T-cell (primary cell): ENCODE measurements at places on chromosomes 3 and 15.
A peak's percentile ranks its signal among the peaks of the same experiment; 100 is the strongest.

GRCh38 chr3:177594096-177594495 lies 396.8 kb upstream of the TBL1XR1 start:
- DNase-seq: no peak

DNA sequence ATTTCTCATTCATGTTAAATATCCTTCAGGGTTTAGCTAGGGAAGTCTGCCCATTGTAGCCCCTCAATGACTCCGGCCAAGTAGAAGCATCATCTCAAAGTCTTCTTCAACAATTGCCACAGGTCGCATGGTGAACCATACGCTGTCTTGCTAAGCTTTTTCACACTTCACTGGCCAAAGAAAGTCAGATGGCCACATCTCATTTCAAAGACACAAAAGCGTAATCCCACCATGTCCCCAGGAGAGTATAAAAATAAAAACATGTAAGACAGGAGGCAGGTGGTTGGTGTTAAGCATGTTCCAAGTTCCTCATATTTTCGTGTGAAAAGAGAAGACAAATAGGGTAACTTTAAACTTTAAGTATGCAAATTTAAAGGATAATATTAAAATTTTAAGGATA lies 147.4 kb downstream of the ERC2 start:
- DNase-seq: no peak

DNA sequence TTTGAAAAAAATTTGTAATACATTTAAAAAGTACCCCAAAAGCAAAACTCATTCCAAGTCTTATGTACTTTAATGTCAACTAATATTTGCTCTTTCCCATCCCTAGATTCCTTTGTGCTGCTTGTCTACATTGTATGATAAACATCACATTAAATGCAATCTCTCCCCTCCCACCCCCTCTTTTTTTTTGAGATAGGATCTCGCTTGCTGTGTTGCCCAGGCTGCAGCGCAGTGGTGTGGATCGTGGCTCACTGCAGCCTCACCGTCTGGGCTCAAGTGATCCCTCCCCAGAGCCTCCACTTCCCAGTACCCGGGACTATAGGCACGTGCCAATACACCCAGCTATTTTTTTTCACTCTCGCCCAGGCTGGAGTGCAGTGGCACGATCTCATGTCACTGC lies 12.6 kb downstream of the MAP2K1 start:
- no peak for DNase-seq

GRCh38 chr3:153956613-153957012 lies 164.6 kb upstream of the ARHGEF26 start:
- DNase-seq: no peak

DNA sequence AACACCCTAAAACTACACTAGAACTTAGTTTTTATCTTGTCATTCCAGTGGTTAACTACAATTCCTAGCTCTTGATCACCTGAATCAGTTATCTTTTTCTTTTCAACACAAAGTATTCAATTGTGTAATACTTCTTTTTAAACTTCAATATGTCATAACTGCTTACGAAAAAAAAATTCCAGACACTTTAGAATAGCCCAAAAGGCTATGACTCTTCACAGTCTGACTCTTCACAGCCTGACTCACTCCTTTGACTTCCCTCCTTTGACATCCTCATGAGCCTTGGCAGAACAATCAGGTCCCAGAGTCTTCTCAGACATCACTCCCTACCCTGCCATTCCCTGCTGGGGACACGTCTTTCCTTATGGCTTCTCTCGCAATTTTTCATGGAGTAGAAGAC lies 727.1 kb downstream of the ROBO1 start:
- DNase-seq: no peak

DNA sequence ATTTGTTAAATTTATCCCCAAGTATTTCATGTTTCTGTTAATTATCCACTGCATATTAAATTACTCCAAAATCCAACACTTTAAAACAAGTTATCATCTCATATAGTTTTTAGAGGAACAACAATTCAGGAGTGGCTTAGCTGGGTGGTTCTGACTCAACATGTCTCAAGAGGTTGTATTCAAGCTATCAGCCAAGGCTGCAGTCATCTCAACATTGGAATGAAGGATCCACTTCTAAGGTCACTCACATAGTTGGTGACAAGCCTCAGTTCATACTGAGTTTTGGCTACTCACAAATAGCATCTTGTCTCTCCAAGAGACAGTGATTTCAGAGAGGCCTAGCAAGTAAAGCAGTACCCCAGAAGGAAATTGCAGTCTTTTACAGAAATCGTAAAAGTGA lies 134.7 kb downstream of the NR2E3 start:
- DNase-seq: no peak

DNA sequence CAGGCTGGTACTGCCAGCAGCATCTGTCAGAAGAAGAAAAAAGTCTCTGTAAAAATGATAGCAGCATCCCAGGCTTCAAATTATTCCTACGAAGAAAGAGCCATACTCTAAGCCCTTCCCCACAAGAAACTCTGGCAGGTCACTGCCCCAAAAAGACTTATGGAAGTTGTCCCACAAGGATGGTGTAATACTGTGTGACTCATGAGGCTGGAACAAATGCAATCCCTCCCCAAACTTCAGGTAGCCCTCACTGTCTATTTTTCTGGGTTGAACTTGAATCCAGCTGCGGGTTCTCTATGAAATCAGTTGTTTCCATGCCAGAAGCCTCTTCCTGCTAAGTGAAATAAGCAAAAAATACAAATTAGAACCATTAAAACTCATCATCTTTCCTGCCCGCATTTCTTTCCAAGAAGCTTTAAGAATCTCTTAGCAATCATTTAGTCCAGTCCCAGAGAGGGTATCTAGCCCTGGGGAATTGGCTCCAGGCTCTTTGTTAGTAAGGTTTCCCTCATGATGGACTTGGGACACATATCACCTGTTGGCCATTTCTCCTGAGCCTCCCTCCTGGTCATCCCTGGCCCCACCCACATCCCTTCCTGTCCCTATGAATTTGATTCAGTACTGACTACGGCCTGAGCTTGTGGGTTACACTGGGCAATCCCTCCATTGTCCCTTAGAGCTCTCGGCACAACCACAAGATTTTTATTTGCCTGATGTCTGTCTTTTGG lies 51.7 kb downstream of the FAM174B start:
- DNase-seq: no peak

GRCh38 chr15:74579001-74579400 lies 36.6 kb upstream of the CLK3 start:
- DNase-seq: no peak

- DNase-seq: no peak
Measured at GRCh38 chr3:120742849-120743365, 363 bp downstream of the GTF2E1 start.

DNA sequence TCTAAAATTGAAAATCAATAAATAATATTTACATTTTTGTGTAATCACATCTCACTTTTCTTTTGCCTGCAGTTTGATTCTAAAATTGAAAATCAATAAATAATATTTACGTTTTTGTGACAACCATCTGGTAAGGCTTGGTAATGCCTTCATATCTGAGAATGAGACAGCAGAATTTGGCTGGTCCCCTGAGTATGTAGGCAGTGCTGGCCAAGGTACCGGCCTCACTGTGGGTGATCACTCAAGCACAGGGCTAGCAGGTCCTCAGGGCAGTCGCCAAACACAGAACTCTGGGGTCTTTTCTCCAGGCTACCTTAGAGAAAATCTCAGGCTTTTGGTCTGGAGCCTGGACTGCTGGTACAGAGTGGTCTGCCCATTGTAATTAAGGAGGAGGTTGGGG lies 26.2 kb downstream of the RTP3 start:
- DNase-seq: no peak

DNA sequence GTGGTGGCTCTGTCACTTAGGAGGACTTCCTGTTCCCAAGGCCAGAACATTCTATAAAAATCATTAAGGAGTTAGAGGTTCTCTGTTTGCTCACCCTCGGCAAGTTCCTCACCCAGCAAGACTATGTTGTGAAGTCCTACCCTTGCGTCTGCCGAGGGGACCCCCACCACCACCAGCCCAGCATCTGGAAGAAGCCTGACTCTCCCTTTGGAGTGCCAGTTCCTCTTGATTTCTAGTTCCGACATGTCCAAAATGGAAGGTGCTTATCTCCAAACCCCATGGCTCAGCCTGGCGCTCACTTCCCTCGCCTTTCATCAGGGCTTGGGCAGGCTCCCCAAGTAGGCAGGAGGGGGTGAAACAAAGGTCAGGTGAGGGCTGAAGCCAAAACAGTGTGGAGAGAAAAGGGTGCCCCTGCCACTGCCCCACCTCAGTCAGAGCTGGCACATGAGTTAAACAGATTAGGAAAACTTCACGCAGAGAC lies 41.0 kb downstream of the BHLHE40 start:
- no peak for DNase-seq

GRCh38 chr3:50617096-50617791 lies at the start of gene MAPKAPK3:
MAPKAPK3 (plus strand) TSS chr3:50617151; CDS start chr3:50617566, 415 bp downstream.
- DNase-seq: no peak

DNA sequence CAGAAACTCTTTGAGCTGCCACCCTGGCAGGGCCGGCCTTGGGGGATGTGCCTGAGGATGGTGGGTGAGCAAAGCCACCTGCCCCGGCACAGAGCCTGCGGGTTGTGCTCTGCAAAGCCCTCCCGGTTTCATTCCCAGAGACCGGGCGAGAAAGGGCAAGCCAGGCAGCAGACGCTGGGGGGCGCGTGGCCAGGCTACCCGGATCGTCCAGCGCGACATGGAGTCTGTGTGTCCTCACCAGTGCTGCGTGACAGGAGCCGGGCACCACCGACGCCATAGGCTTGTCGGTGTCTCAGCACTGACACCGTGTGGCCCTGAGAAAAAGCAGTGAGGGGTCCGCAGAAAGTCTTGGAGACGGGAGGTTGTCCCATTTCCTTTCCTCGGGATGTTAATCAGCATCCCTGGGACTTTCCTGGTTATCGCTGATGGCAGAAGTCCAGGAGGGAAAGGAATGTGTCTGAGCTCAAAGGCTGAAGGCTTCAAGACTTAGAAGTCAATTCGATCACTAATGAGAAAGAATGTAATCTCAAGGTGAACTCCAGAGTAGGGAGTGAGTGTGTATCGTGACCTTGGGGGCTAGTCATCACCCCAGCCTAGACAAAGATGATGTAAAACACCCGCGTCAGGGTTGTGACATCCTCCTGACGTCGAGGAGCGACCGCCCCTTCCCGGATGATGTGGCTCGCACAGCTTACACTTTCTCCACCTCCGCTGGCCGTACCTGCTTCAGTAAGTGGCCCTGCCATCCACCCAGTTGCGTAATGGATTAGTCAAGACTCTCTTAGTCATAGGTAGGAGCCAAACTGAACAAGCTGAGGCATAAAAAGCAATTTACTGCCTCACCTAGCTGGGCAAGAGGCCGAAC lies 36.3 kb upstream of the PLA2G4E start:
- DNase-seq: peak; percentile 45

GRCh38 chr3:58661836-58662420 lies 4.6 kb downstream of the FAM3D start:
- no peak for DNase-seq

DNA sequence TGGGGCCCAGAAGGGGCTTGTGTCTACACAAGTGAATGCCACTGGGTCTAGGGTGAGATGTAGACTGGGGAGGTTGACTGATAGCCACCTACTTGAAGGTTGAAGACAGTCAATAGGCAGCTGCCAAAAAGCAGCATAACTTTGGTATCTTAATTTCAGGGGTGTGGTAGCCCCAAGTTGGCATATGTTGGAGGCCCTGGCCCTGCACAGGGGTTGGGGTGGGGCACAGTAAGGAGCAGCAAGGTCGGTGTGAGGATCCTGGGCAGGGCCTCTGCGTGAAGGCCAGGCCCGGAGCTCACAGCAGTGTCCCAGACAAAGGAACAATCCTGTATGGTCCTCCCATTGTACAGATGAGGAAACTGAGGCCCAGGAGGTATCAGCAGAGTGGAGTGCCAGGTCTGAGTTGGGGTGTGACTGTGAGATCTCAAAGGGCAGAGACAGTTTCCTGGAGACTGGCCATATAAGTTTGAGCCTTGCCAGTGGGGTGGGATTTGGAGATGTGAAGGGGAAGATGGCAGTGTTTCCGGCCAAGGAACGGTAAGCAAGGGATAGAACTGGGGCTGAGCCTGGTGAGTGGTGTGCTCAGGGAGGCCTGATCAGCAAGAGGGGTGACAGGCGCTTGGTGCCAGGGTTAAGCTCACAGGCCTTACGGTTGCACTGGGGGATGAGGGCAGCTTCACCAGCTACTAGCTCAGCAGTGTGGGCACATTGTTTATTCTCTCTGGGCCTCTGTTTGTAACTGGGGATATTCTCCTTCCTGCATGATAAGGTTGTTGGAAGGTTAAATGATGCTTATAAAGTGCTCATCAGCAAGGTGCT lies 1.7 kb downstream of the KLHL40 start:
- DNase-seq: no peak

DNA sequence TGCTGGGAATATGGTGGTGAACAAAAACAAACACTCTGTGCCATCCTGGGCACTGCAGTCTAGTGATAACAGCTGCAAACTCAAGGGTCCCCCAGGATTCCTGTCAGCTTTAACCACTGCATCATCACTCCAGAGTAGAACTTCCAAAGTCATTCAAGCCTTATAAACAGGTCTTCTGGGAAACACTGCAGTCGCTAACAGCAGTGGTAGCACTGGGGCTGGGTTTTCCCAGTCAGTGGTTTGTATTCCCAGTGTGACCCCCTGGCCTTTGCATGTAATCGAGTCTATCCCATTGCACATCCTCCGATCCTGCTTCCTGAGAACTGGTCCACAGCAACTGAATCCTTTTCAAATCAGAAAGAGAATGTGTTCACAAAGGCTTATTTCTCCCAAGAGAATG lies 623.5 kb downstream of the EDEM1 start:
- no peak for DNase-seq

DNA sequence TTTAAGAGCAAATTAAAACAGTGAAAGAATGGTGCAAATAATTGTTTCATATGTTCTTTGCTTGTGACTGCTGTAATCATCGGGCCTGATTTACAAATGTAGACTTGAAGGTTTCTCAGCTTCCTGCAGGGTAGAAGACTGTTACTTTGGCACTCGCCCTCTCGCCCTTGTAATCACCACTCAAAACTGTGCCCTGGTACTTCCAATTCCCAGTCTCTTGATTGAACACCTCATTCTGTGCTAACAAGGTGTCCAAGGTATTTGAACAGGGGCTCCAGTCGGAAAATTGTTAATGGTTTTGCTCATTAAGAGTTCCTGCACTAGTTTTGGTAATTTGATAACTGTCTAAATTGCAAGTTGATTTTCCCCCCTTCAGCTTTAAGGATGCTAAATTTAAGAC lies 209.5 kb downstream of the ZIC1 start:
- no peak for DNase-seq
